Stimulated activated CD4-positive, alpha-beta T cell treated with anti-CD3 and anti-CD28 coated beads, Interleukin-15, amount 100 ng/mL, for 1 hour (primary cell): ENCODE measurements at places on chromosomes 3 and 15.

DNA sequence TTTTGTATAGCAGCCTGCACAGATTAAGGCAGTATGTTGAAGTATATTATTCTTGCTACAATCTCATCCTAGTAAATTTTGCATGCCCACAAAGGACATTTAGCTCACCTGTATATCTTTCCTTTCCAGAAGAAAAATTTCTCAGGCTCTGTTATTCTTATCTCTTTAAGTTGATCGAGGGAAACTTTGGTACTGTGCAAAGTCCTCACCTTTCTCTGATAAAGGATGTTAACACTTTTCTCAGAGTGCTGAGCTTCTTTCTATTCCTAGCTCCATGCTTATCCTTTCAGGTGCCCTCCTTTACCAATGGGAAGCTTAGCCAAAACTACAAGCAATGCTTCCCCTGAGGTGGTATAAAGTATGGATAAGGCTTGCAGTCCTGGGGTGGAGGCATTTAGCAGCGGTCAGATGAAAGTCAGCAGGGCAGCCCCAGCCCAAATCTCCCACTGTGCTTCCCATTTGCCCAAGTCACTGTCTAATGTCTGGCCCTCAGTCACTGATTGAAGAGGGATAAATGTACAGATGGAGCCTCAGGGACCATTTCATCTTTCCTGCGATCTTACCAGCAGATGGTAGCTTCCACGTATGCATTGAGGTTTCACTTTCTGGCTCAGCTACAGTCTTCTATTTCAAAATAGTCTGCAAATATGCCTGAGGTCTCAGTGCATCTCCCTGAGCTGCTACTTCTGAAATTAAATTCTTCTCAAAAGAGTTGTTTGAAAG lies 127.8 kb upstream of the P2RY1 start:
- no peak for DNase-seq

GRCh38 chr3:99901200-99901926 lies 83.7 kb downstream of the CMSS1 start:
- no peak for DNase-seq

- DNase-seq: no peak
Measured at GRCh38 chr3:13517253-13517977, 31.5 kb upstream of the FBLN2 start.

DNA sequence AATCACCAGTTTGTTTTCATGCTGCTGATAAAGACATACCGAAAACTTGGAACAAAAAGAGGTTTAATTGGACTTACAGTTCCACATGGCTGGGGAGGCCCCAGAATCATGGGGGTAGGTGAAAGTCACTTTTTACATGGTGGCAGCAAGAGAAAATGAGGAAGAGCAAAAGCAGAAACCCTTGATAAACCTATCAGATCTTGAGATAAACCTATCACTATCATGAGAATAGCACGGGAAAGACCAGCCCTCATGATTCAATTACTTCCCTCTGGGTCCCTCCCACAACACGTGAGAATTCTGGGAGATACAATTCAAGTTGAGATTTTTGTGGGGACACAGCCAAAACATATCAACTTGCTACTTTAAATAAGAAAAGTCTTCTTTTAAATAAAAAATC lies 28.9 kb downstream of the CD200R1L start:
- no peak for DNase-seq

GRCh38 chr3:139309880-139310279 lies 33.9 kb upstream of the MRPS22 start:
- no peak for DNase-seq

GRCh38 chr3:10557781-10558373 lies 52.5 kb upstream of the ATP2B2 start:
- DNase-seq: no peak

DNA sequence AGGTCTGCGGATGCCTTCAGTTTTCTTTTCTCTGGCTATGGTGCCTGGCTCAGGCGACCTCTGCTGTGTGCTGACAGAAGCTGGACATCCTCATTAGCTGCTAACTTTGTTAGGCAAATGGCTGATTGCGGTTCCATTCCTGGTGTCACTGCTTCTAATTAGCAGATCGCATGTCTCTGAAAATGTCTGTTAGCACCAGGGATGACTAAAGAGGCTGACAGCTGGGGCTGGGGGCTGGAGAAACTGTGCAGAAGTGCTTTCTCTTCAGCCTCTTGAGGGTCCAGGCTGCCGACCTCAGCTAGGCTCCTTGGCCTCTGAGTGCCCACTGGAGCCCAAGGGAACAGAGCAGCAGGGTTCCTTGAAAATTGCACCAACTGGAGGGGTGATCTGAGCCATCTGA lies 39.3 kb downstream of the CHCHD6 start:
- no peak for DNase-seq

GRCh38 chr3:51967384-51968169 lies at the start of gene PCBP4:
Gene PCBP4, minus strand, starts transcription at chr3:51967454. Its CDS starts 6,214 bp downstream, at chr3:51961240.
- no peak for DNase-seq

DNA sequence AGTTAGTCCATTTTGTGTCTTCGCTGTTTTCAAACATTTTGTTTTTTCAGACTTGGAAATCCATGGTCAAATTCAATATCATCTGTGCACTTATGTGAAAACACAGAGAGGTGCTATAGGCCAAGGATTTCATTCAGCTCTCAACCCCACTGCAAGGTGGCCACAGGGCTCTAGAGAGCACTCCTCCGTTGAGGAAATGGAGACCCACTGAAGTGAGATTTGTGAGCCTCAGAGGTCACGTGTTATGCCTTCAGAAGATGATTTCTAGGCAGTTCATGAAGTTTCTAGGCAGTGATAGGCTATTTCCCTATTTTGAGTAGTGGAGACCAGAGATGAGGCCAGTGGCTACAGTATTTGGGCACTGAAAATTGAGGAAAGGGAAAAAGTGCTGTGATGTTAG lies 88.2 kb downstream of the UNC13C start:
- no peak for DNase-seq

GRCh38 chr3:195125646-195126045 lies 145.3 kb downstream of the XXYLT1 start:
- no peak for DNase-seq

- DNase-seq: no peak
Measured at GRCh38 chr3:153901152-153901551, 220.0 kb upstream of the ARHGEF26 start.

DNA sequence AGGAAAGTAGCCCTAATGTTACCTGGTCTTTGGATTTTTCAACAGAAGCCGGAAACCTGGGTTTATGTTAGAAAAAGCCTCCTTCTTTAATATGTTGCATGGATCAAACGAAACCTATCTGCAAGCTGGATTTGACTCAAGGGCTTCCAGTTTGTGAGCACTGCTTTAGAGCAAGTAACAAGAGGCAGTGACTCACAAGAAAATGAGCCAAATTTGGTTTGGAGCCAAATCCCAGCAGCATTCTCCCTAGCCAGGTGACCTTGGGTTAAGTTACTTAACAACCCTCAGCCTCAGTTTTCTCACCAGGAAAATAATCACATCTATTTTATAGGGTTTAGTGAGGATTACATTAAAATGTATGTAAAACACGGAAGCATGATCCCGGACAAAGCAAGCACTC lies 215.2 kb upstream of the PRICKLE2 start:
- no peak for DNase-seq

GRCh38 chr15:81751256-81751655 lies 294.6 kb downstream of the MEX3B start:
- DNase-seq: no peak

DNA sequence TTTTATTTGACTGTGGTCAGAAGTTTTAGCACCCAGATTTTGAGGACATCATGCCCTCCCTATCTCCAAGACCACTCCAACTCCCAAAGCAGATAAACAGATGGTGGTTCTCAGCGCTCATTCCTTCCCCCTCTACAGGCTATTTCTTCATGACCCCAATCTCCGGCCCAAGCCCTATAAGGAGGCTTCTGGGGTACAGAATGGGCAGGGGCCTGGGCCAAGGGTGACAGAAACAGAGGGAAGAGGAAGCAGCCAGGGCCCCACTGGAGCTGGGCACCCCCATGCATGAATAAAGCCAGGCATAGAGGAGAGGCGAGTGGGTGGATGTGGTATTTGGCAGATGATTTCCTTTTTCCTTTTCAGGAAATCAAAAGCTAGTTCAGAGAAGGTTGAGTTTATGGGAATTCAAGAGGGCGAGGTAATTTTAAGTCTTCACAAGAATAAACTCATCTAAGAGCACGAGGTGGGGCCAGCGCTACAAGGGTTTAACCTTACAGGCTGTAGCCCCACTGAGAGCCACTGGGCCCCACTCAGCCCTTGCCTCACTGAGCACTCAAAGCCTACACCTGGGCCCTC lies 104.8 kb upstream of the HERC1 start:
- no peak for DNase-seq

DNA sequence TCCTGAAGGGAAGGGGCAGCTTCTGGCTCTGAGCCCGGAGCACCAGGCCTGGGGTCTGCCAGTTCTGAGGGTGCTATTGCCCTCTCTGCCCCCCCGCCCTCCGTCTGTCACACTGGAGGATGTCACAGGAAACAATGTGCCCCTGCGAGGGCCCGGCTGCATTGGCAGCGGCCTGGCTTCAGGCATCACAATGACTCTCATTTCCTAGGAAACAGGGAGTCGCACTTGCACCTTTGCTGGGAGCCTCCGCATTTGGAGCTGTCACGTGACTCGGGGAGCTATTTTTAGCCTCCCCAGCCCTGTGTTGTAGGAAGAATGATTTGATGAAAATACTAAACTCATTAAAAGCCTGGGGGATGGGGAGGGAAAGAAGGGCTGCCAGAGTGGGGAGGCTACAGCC lies 518.9 kb downstream of the SHQ1 start:
- DNase-seq: no peak

- DNase-seq: no peak
Measured at GRCh38 chr3:141366285-141367037, 1.8 kb upstream of the ZBTB38 start.
